ENCODE measurements at places on chromosomes 1 and 21.

DNA sequence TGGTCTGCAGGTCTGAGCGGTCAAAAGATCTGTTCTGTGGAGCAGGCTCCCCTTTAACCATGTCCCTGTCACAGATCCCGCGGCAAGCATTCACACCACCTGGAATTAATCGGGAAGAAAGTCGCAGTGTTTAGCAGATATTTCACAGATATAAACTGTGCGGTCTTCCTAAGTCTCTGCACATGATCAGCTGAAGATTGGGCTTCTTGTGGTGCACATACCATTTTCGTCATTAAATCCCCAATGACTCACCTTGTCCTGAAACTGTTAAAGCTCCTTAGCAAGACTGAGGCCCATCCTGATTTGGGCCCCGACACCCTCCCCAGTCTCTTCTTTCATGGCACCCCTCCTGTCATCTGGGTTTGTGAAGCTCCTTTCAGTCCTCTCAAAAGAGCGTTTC, 158.8 kb downstream of the KIF26B start:
- no peak for DNase-seq

DNA sequence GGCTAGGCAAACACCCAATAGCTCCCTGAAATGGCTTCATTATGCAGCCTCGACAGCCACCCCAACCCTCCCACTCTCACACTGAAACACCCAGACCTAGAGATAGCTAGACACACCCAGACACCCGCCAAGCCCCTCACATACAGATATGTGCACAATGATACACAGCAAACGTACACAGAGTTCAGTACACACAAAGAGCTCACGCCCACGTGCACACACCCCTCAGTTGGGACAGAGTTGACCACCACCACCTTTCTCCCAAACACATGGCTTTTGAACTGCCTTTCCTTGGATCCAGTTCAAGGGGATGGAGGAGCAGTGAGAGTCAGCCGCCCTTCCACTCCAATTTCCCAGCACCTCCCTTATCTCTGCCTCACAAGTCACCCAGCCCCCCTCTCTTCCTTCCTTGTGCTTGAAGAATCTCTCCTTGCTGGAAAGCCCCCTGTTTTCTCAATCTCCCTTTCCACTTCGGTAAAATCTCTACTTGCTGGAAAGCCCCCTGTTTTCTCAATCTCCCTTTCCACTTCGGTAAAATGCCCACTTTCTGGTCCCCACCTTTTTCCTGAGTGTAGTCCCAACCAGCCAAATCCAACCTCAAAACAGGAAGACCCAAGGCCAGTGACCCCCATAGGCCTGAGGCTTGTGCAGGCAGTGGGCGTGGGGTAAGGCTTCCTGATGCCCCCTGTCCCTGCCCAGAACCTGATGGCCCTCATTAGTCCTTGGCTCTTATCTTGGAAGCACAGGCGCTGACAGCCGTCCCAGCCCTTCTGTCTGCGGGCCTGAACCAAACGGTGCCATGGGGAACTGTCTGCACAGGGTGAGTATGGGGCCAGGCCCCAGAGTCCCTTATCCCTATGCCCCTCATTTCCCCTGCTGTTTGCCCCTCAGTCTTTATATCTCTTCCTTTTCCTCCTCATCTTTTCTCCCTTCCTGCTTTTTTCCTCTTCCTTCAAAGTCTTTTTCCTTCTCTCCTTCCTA, at the start of gene ACKR1:
TSS of gene ACKR1 (plus strand) at position 715 of the 981 bp plus-strand sequence. CDS start at position 800, 85 bp downstream.
- DNase-seq, result no peak

GRCh38 chr1:87393445-87394085, 64.9 kb downstream of the LMO4 start:
- no peak for DNase-seq

DNA sequence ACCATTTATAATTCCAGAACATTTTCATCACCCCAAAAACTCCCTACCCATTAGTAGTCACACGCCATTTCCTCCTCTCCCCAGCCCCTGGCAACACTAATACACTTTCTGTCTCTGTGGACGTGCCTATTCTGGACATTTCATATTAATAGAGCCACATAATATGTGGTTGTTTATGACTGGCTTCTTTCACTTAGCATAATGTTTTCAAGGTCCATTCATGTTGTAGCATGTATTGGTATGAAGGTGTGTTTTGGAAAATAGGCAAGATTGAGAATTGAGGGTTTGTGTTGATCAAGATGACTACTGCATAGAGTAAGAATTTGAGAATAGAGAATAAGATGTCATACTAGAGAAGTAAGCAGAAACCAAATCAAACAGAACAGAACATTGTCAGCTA, 67.5 kb downstream of the ZFYVE9 start:
- no peak for DNase-seq

Data from tongue (tissue), 3 donors.